ENCODE measurements at places on chromosomes 11 and 22. TPM values are rescaled to one million over a fixed set of nuclear protein-coding genes. Genes with fewer than 3 reads are reported as not detected.

PHF21B gene
- total RNA-seq, result 0.98 TPM

DNA sequence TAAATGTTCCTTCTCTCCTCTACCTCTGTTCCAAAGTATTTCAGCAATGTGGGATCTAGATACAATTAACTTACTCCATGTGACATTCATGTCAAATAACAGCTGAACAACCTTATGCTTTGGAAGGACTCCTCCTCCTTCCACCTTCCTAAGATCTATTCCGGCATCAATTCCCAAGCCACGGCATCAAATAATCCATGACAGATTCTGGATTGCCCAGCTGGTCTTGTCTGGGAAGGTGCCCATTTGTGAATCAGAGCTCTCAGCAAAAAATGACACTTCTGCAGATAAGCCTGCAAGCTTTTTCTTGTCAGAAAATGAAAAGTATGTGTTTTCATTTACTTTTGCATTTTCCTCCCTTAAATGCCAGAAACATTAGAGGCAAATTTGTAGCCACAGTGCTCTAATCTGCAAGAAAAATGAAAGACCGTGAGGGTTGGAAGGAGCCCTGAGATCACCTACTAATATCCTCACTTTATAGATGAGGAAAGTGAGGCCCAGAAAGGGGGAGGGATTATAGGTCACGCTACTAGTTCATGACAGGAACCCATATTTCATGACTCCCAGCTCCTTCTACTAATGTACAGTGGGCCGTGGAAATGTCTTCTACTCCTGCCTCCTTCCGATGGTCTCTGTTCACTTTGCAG lies 124.0 kb downstream of the ME3 start:
- DNase-seq, result no peak

GRCh38 chr22:43998679-43999264 lies 25.3 kb upstream of the PARVB start:
- DNase-seq, result no peak

DNA sequence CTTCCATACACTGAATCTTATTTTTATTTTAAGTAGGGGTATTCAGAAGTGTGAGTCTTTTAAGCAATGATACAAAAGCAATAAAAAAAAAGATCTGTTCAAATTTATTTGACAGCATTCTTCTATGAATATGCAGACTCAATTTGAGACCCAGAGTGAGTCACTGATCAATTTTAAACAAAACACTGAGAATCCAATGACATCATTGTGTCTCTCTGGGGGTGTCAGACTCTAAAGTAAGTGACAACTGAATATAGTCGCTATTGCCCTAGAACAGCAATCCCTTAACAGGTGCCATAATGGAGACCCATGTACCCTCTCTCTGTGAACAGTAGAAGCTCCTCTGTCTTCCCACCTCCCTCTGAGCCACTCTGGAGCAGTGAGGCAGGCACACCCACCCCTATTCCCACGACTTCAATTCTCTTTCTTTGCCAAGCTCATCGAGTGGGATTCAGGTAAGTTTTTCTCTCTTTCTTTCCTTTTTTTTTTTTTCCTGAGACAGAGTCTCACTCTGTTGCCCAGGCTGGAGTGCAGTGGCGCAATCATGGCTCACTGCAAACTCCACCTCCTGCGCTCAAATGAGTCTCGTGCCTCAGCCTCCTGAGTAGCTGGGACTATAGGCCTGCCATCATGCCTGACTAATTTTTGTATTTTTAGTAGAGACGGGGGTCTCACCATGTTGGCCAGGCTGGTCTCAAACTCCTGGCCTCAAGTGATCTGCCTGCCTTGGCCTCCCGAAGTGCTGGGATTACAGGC lies 5.1 kb upstream of the RPS3 start:
- DNase-seq, result no peak

RNF141 gene
- total RNA-seq, result 34.4 TPM

FOLR1 gene
- total RNA-seq, result 0.84 TPM

L3MBTL2 gene
- 16.9 TPM for total RNA-seq

DNA sequence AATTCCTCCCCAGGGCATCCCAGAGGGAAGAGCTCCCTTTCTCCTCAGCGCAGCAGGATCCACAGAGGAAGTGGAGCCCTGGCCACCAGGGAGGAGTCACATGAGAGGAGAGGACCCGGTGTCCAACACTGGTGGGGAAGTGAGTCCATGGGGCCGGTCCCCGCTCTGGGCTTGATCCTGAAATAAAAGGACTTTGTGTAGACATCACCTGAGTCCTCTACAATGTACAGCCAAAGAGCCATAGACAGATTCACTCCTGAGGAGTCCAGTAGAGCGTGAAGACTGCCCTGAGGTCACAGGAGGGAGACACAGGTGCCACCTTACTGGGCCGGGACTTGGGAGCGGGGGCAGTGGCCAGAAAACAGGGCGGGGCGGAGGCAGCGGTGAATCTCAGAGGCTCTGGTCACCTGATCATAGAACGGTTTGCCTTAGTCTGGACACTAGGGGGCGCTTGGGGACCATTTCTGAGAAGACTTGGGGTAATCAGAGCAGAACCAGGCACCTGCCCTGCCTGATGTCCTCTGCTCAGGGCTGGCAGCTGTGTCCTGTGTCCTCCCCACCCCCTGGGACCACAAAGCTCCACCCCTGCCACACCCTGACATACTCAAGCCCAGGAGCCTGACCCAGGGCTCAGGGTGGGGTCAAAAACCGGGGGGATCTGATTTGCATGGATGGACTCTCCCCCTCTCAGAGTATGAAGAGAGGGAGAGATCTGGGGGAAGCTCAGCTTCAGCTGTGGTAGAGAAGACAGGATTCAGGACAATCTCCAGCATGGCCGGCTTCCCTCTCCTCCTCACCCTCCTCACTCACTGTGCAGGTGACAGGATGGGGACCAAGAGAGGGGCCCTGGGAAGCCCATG lies 112.7 kb downstream of the VPREB1 start:
- peak; percentile 57 for DNase-seq

COPB1 gene
- 46.7 TPM for total RNA-seq

- DNase-seq, result no peak
Measured at GRCh38 chr22:32333141-32333768, 24.4 kb upstream of the RFPL3 start.

DNA sequence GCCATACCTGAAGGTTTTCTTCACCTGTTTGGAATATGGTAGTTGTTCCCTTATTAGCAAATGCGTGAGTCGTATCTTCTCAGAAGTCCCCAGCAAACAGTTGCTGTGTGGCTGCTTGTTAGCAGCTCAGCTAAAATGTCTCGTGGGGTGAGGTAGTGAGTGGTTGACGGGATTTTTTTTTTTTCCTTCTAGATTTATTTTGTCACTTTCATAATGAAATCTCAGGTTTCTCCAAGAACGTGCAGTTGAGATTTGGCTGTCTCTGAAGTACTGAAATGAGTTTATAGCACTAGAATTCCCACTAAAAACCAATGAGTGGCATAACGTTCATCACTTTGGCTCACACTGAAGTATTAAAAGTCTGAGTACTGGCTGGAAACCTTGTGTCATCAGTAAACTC lies 16.8 kb downstream of the RCN1 start:
- DNase-seq, result no peak

- no peak for DNase-seq
Measured at GRCh38 chr11:65078151-65078550, 5.7 kb downstream of the CDCA5 start.

DNA sequence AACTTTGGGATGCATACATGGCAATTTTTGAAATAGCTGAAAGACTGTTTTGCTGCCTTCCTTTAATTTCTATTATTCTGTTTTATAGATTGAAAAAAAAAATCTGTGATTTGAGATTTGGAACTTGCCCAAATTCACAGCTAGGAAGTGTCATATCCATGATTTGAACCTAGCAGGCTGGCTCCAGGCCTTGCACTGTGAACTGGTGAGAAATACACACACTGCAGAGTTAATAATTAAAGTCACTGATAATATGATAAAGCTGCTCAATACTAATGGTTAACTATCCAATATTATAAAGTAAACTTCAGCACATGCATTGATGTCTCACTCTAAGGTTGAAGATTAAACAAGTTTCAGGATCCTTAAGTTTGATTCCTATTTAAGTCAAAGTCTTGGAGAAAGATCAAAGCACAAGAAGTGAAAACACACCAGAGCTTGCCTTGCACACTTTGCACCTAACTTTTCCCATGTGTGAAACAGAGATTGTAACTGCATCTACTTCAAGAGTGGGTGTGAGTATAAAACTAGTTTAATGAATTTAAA lies 150.6 kb upstream of the CCDC179 start:
- no peak for DNase-seq

- peak; percentile 30 for DNase-seq
Measured at GRCh38 chr11:122690801-122691548, 35.5 kb downstream of the UBASH3B start.

BBOX1 gene
- not detected for total RNA-seq

All from heart right ventricle (tissue), 16 donors.